Diencephalon (tissue), 1 donor: ENCODE measurements at places on chromosomes 1 and 21. TPM values are rescaled to one million over a fixed set of nuclear protein-coding genes. Genes with fewer than 3 reads are reported as not detected.

The MATN1 gene
- 0.46 TPM for total RNA-seq

The IFI44L gene
- 17.3 TPM for total RNA-seq

The ZBTB37 gene
- total RNA-seq, result 39.2 TPM

The KRTAP21-2 gene
- not detected for total RNA-seq

The GPR157 gene
- total RNA-seq, result 0.69 TPM

The MFAP2 gene
- 7.4 TPM for total RNA-seq

The BNIPL gene
- 0.23 TPM for total RNA-seq

The RAP1GAP gene
- 47.1 TPM for total RNA-seq

The RXFP4 gene
- total RNA-seq, result not detected

The PCAT6 gene
- not detected for total RNA-seq

The THEM5 gene
- total RNA-seq, result not detected

The ZBTB21 gene
- total RNA-seq, result 16.8 TPM

The SPATA6 gene
- 44.5 TPM for total RNA-seq

The RGS16 gene
- 13.6 TPM for total RNA-seq

The RBM15 gene
- total RNA-seq, result 42.4 TPM

The RNASEL gene
- total RNA-seq, result 6.0 TPM

The S100A8 gene
- total RNA-seq, result 13.1 TPM

The OR2T2 gene
- not detected for total RNA-seq

The KCNK2 gene
- total RNA-seq, result 34.8 TPM

The NHLH1 gene
- total RNA-seq, result 0.23 TPM

The CENPS gene
- total RNA-seq, result 13.1 TPM

The KRTAP6-2 gene
- total RNA-seq, result not detected

The PPIAL4G gene
- total RNA-seq, result 0.46 TPM

The TEKT2 gene
- 11.1 TPM for total RNA-seq

The PBX1 gene
- 142 TPM for total RNA-seq

The FCRLA gene
- not detected for total RNA-seq

The LDLRAD1 gene
- not detected for total RNA-seq

The PPIE gene
- 24.5 TPM for total RNA-seq

The MAP10 gene
- 8.1 TPM for total RNA-seq

The SH2D2A gene
- not detected for total RNA-seq

The VANGL2 gene
- 17.8 TPM for total RNA-seq

The NCMAP gene
- total RNA-seq, result 1.4 TPM

The TFF3 gene
- total RNA-seq, result not detected

The HIPK1 gene
- total RNA-seq, result 56.1 TPM
